ENCODE measurements at places on chromosomes 1 and 21. TPM values are rescaled to one million over a fixed set of nuclear protein-coding genes. Genes with fewer than 3 reads are reported as not detected.

- DNase-seq = no peak
- no peak overlapping the region for H3K4me3 ChIP-seq
- H3K27ac ChIP-seq = no peak overlapping the region
Measured at GRCh38 chr1:8420318-8420717, 102.4 kb downstream of the SLC45A1 start.

DNA sequence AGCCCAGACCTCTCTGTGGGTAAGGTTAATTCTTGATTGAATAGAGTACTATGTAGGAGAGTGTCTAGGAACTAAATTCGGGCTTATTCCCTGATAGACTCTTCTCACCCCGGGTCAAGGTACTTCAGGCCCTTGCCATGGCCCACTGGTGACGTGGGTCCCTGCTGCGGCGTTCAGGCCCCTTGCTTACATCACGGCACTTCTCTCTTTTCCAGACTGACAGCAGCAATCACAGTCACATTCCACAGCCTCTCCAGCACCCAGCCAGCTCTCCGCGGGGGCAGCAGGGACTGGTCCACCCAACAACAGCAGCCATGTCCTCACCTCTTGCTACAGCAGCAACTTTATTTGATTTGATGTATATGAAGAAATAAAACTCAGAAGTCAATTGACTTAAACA is 401.2 kb upstream of the VAMP3 start:
- no peak overlapping the region for H3K4me3 ChIP-seq
- DNase-seq = no peak
- H3K27me3 ChIP-seq = no peaks in the 10 kb centered on the region
- H3K4me1 ChIP-seq = peaks cover 26% of the 10 kb centered on the region
- H3K36me3 ChIP-seq = no peaks in the 10 kb centered on the region

- H3K4me1 ChIP-seq = peaks cover 14% of the 10 kb centered on the region
- H3K27me3 ChIP-seq = no peaks in the 10 kb centered on the region
- no peak for DNase-seq
- peak overlapping the region; percentile 91 for H3K27ac ChIP-seq
- peaks cover 23% of the 10 kb centered on the region for H3K36me3 ChIP-seq
Measured at GRCh38 chr1:6198646-6199297, 623 bp downstream of the RPL22 start.

GRCh38 chr1:174812016-174812415 is 187.7 kb upstream of the CACYBP start:
- DNase-seq = no peak
- no peaks in the 10 kb centered on the region for H3K27me3 ChIP-seq
- H3K27ac ChIP-seq = no peak overlapping the region
- no peaks in the 10 kb centered on the region for H3K4me1 ChIP-seq
- H3K4me3 ChIP-seq = no peak overlapping the region
- no peaks in the 10 kb centered on the region for H3K36me3 ChIP-seq

The NTRK1 gene
- total RNA-seq = 3.8 TPM

Data from cardiac muscle cell (in vitro differentiated cells and primary cell).